Lung (tissue), 17 donors: ENCODE measurements at places on chromosomes 2 and 18. TPM values are rescaled to one million over a fixed set of nuclear protein-coding genes. Genes with fewer than 3 reads are reported as not detected.

- peak; percentile 24 for DNase-seq
Measured at GRCh38 chr18:49591271-49591670, 29.4 kb downstream of the LIPG start.

DNA sequence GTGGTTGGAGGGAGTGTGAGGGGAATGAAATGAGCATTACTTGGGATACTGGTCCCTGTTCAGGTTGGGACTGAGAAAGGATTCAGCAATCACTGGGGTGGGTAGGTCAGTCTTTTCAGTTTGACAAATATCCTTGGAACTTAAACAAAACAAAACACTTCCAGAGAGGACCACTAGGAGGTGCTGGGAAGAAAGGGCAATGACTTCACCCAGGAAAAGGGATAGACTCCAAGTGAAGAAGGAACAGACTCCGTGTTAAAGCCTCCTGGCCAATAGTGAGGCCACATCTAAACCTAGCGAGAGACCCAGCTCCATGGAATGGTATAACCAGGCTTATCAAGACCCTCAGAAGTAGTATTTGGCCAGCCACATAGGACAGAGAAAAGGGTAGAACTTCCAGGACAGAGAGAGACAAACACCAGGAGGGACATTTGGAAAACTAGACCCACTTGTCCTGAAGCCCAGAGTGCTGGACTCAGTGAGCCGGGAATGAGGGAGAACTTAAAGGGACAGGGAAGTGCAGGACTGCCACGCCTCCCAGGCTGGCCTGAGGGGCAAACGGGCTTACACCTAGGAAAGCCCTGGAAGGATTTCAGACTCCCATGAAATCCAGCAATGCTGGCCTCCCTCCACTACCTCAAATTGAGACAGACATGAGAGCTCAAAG lies 19.6 kb upstream of the KCNG3 start:
- DNase-seq = peak; percentile 23

GRCh38 chr2:43464590-43464989 lies 131.2 kb downstream of the THADA start:
- peak; percentile 72 for DNase-seq

The ALPG gene
- total RNA-seq = 1.0 TPM

The GRHL1 gene
- 5.4 TPM for total RNA-seq

- DNase-seq = peak; percentile 80
Measured at GRCh38 chr18:49858309-49859020, 45.1 kb upstream of the ACAA2 start.

The DUSP19 gene
- 4.8 TPM for total RNA-seq

- DNase-seq = no peak
Measured at GRCh38 chr2:126970583-126970982, 71.9 kb downstream of the TEX51 start.

The KIF5C gene
- total RNA-seq = 1.4 TPM

GRCh38 chr18:77098538-77099174 lies 33.9 kb downstream of the MBP start:
- no peak for DNase-seq

The CMPK2 gene
- total RNA-seq = 10.6 TPM

The PPP1R1C gene
- 3.9 TPM for total RNA-seq

DNA sequence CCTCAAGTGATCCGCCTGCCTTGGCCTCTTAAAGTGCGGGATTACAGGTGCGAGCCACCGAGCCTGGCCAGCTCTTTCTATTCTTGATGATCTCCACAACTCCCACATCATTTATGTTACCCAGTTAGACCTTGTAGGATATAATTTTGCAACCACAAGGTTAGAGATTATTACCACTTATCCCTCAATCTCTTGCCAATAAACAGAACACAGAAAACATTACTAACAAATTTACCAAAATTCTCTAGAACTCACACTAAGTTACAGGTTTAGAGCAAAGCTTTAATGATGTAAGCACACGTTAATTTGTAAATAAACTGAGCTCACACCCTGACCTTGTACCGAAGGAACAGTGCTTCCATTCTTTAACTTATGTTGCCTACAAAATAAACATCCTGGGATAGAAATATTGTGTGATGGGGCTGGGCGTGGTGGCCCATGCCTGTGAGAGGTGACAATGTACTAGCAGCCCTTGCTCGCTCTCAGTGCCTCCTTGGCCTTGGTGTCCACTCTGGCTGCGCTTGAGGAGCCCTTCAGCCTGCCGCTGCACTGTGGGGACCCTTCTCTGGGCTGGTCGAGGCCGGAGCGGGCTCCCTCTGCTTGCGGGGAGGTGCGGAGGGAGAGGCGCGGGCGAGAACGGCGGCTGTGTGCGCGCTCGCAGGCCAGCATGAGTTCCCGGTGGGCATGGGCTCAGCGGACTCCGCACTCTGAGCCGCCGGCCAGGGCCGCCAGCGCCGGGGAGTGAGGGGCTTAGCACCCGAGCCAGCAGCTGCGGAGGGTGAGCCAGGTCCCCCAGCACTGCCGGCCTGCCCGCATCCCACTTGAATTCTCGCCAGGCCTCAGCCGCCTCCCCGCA lies 42.1 kb upstream of the ITSN2 start:
- DNase-seq = peak; percentile 36

The ACTG2 gene
- 20.5 TPM for total RNA-seq

DNA sequence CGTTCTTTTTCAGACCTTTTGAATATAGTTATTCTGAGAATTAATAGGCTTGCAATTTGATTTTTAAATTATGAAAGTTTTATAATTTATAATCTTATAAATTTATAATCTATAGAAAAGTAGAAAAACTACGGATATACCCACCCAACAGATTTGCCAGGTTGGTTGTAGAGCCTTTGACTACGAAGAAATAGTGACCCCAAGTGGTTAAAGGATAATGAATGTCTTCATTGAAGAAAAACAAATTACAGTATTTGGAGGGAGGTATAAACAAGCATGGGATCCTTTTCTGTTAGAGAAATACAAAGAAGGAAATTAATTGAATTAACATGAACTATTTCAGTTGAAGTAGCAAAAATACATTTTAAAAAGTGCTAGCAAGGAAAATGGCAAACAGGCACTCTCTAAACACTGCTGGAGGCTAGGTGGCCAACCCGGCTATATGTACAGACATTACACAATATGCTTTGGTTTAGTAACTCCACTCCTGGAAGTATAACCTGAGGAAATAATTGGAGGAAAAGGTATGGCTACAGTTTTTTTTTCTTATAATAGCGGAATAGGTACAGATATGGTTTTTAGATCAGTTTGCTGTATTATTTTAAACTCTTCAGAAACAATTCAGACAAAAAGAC lies 110.9 kb downstream of the MIB1 start:
- no peak for DNase-seq
